Stimulated activated CD4-positive, alpha-beta T cell treated with anti-CD3 and anti-CD28 coated beads, Interleukin-12 subunit alpha, Interleukin-12 subunit beta, amount 100 ng/mL, for 4 hours (primary cell): ENCODE measurements at places on chromosomes 6 and 20.

GRCh38 chr6:32432050-32432450, 7.6 kb upstream of the HLA-DRA start:
- no peak for DNase-seq

DNA sequence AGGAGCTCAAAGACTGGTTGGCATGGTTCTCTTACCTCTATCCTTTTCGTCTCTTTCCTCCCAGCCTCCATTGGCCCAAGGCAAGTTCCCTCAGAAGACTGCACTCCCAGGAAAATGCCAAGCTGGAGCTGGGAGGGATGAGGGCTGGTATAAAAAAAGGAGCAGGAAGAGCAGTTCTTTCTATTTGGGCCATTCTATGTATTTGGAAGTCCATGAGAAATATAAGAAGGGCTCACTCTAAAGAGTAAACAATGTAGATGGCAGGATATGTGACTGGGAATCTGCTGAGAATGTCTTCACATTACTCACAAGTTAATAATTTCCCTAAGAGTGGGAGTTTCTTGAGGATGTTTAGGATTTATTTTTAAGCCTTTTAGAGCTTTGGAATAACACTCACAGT, 36.6 kb upstream of the ADTRP start:
- no peak for DNase-seq

DNA sequence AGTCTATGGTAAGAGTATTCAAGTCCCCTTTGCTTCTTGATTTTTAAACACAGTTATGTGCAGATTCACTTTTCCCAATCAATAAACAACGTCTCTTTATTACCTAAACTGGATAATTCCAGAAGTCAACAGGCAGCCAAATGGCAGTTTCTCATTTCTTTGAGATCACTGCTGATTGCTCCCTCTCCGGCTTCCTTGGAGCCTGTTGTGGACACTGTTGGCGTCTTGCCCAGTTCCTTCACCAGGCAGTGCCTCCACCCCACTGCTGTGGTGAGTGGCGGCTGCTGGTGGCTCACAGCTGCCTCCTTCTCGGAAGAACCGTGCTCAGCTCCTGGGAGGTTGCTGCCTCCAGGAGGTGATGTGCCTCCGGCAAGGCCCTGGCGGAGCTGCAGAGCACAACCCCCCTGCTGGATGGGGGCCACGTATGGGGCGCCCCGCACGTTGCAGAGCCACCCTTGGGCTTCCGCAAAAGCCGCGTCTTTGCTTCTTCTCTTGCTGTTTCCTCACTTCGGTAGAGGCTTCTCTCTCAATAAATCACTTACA, 105.1 kb upstream of the CNKSR3 start:
- no peak for DNase-seq

GRCh38 chr20:10217721-10218410, 764 bp upstream of the SNAP25 start:
- DNase-seq = no peak

DNA sequence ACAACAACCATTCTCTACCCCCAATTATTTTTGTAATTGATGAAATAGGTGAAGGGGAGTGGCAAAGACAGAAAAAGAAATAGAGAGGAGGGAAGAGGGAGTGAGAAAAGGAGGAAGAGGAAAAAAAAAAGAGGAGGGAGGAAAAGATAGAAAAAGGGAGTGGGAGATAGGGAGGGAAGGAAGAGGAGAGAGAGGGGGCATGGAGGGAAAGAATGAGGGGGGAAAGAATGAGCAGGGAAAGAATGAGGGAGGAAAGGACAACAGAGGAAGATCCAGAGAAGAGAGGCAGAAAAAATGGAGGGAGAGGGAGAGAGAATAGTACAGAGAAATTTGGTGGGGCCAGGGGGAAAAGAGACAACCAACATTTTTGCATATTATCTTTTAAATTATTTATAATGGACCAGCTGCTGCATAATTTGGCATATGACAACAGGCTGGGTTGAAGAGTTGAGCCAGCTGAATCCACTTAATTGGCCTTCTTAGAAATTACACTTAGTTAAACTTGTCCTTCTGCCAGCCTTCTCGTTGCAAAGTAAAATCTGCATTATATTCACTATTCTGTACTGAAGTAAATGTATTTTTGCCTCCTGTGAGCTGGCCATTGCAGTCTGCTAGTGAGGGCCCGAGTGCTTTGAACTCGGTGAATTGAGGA, 101.0 kb downstream of the ARHGAP18 start:
- no peak for DNase-seq

GRCh38 chr20:37386505-37387251, 40.7 kb downstream of the SRC start:
- DNase-seq = no peak

- peak; percentile 66 for DNase-seq
Observed at GRCh38 chr6:149484733-149485700, at the start of gene ZC3H12D. ZC3H12D (minus strand) TSS chr6:149485014; CDS start chr6:149474543, 10,471 bp downstream.

GRCh38 chr6:52301326-52301725, 16.8 kb upstream of the MCM3 start:
- no peak for DNase-seq

- no peak for DNase-seq
Observed at GRCh38 chr20:24629668-24630067, 160.2 kb downstream of the SYNDIG1 start.

DNA sequence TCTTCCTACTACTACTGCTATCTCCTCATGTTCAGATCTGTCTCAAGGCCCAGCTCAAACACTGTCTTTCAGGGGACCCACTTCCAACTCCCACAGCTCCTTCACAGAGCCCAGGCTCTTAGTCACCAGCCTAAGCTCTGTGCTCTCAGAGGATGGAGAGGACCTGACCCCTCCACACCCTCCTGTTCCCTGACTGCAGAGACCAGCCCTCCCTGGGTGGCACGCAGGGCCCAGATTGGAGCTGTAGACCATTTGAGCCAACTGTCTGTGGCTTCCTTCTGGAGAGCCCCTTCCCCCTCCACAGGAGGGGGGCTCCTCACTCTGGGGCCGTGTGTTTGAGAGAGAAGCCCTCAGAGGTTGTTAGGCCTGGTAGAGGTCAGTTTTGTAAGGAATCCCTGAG, 9.8 kb downstream of the SNPH start:
- no peak for DNase-seq

DNA sequence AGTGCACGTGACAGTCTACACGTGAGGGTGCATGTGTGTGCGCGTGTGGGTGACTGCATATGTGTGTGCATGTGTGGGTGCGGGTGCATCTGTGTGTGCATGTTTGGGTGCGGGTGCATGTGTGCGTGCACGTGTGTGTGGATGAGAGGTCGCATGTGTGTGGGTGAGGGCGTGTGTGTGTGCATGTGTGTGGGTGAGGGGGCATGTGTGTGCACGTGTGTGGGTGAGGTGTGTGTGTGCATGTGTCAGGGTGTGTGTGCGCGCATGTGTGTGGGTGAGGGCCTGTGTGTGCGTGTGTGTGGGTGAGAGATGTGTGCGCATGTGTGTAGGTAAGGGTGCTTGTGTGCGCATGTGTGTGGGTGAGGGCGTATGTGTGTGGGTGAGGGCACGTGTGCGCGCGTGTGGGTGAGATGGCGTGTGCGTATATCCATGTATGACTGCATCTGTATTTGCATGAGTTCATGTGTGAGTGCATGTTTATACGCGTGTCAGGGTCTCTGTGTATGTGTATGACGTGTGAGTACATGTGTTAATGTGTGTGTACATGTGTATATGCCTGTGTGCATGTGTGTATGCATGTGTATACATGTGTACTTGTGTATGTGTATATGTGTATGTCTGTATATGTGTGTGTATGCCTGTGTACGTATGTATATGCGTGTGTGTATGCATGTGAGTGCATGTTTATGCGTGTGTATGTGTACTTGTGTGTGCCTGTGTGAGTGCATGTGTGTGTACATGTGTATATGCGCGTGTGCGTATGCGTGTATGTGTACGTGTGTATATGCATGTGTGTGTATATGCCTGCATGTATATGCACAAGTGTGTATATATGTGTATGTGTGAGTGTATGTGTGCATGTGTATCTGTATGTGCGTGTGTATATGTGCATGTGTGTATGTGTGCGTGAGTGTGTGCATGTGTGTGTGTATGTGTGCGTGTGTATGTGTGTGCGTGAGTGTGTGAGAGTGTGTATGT, 4.1 kb upstream of the LIME1 start:
- no peak for DNase-seq

- no peak for DNase-seq
Observed at GRCh38 chr20:32609111-32609773, 24.1 kb upstream of the NOL4L start.

DNA sequence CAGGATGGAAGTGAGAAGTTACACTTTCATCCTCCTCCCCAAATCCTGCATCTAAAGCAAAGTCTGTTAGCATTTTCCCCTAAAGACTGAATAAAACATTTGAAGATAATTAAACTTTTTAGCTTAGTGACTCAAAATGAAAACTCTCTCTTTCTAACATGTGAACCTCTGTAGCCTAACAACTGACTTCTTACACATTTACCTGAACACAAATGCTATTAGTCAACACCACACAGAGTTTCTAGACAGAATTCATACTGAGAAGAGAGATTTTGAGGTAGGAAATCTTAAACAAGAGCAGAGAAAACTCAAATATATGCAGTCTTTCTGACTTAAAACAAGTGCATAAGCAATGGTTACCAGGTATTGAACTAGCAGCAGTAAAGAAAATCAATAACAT, 149.9 kb upstream of the SMLR1 start:
- DNase-seq = no peak

- DNase-seq = no peak
Observed at GRCh38 chr6:10412461-10413261, 2.2 kb downstream of the TFAP2A start.

DNA sequence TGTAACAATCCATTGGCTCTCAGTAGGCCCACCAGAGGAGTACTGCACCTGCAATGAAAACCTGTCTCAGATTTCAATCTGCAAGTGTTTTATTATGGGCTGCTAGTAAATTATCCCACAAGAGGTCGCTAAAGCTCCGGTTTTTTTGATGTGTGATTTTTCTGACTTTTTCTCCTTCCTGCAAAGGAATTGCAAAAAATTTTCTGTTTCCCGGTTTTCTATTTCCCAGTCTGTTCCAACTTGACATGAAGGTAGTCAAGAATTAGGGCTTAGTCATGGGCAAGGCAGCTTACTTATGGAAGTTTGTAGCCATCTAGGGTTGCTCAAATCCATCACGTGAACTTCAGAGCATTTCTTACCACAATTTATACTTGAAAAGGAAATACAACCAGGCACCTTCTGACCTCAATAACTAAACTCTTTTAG, 38.5 kb upstream of the AHI1 start:
- DNase-seq = no peak

DNA sequence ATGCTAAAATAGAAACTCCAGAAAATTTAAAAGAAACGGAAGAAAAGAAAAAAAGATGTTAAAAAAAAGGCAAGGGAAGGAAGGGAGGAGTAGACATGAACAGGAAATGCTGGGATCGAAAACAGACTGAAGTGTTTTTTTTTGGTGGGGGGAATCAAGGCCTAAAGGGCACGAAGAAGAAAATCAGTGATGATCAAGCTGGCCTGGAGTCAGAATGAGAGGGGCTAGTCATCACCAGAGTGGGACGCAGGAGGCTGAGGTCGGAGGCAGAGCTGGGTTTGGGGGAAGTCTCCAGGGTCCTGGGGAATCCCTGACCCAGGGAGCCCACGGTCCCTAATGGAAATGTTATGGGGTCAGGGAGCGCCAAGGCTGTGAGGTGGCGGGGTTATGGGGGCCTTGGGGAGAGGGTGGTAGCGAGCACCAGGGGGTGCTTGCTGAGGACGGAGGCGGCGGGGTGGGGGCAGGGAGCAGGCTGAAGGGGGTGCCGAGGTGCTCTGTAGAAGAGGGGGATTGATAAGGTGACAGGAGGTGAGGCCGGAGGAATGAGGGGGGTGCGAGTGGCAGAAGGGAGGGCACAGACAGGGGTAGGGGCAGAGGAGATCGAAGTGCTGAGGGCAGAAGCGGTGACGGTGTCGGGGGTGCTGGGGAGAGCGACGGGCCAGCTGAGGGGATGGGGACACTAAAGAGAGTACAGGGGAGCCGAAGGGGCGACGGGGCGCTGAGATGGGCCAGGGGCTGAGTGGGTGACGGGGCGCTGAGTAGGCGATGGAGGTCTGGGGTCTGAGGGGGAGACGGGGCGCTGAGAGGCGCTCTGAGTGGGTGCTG, 684 bp downstream of the ZNFX1 start:
- DNase-seq = peak; percentile 51

GRCh38 chr20:18650224-18650623, 62.4 kb downstream of the DTD1 start:
- no peak for DNase-seq

DNA sequence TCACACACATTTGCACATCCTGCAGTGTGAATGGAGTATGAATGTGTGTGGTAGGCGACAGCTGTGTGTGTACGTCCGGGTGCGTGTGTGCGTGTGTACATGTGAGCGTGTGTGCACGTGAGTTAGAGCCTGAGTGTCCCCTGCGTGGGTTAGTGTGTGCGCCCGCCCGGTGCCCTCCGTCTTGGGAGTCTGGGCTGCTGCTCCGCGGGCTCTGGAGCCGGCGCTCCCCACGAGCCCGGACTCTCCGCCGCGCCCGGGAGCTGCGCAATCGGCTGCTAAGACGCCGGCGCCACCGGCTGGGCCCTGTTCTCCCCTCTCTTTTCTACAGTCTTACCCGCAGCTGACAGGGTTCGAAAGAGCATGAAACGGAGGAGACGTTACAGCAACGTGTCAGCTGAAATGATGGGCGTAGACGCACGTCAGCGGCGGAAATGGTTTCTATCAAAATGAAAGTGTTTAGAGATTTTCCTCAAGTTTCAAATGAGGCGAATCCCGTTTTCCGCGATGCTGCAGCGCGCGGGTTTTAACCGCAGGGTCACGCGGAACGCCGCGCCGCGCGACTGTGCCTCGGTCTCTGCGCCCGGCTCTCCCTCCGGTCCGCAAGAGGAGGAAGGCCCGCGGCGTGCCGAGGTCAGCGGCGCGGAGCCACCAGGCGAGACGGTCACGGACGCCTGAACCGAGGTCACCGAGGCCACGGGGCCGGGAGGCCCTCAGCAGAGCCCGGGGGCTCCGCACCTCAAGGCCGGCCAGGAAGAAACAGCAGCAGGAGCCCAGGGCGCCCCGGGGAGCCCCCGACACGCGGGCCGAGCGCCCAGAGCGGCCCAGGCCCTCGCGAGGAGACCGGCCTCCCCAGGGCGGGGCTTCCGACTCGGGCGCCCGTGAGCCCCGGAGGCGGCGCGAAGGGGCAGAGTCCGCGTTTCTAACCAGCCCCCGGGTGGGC, 95.3 kb upstream of the BHLHE23 start:
- peak; percentile 59 for DNase-seq

DNA sequence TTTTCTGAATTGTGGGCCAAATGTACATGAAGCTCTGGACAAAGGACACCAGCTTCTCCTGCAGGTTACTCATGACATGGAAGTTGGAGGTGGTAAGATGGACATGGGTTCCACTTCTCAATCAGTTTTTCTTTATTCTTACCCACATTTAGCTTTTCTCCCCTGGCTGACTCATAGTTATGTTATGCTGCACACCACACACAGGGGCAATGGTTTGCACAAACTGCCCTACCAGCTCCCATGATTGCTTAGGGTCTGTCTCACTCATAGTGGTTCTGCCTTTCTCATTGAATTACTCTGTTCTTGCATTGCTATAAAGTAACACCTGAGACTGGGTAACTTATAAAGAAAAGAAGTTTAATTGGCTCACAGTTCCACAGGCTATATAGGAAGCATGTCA, 4.5 kb upstream of the CD109 start:
- no peak for DNase-seq
